ENCODE measurements at places on chromosomes 3 and 15.
A peak's percentile ranks its signal among the peaks of the same experiment; 100 is the strongest.

- DNase-seq, result no peak
Observed at GRCh38 chr3:13846716-13847570, 32.9 kb downstream of the WNT7A start.

DNA sequence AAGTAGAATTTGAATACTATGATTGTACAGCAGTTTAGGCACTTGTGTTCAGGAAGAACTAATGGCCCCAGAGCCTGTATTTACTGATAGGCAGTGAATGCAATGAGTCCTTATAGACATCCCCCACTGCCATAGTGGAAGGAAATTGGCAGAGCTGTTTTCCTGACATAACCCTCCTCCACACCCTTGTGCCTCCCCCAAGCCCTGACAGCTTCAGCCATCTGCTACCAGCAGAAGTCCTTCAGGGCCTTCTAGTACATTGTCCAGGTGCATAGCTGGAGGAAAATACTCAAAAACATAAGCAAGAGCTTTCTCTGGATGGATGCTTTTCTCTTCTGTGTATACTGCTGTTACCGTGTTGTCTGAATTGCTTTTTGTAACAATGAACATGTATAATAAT is 20.6 kb downstream of the ARHGAP31 start:
- no peak for DNase-seq

DNA sequence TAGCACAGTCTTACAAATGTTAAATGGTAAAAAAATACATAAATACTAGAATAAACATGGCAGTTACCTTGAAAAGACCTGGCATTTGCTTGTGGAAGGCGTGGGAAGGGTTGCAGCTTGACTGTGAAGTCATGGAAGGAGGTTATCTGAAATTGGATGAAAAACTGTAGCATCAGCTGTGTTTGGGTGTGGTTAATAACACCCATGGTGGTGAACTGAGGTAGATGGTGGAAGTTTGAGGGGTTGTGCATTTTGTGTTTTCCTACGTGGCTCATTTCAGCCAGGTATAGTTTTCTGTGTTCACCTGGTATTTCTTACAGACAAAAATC is 46.5 kb downstream of the PSMD6 start:
- no peak for DNase-seq

DNA sequence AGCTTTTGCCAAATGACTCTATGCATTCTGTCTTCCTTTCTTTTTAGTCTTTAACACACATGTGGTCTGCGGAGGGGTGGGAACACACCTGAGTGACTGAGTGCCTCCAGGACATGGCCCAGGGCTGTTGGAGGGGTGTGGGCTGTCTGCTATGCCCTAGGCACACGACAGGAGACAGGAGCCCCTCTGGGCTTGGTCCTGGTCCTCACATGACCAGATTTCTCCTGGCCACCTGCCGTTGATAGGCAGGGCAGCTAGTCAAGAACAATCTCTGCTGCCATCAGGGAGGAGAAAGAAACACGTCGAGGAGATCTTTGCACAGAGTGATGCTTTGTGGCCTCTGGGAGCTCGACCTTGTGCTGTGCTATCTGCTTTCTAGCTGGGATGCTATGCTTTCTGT is 176.6 kb downstream of the KLF13 start:
- DNase-seq, result no peak

- no peak for DNase-seq
Observed at GRCh38 chr15:39115379-39116057, 465.4 kb upstream of the THBS1 start.

GRCh38 chr3:103127737-103128136 is 692.9 kb downstream of the ZPLD1 start:
- no peak for DNase-seq

GRCh38 chr3:45995236-45996192 is at the start of gene FYCO1:
Gene FYCO1, minus strand, starts transcription at chr3:45995824. Its CDS starts 10,914 bp downstream, at chr3:45984910.
- peak; percentile 97 for DNase-seq

DNA sequence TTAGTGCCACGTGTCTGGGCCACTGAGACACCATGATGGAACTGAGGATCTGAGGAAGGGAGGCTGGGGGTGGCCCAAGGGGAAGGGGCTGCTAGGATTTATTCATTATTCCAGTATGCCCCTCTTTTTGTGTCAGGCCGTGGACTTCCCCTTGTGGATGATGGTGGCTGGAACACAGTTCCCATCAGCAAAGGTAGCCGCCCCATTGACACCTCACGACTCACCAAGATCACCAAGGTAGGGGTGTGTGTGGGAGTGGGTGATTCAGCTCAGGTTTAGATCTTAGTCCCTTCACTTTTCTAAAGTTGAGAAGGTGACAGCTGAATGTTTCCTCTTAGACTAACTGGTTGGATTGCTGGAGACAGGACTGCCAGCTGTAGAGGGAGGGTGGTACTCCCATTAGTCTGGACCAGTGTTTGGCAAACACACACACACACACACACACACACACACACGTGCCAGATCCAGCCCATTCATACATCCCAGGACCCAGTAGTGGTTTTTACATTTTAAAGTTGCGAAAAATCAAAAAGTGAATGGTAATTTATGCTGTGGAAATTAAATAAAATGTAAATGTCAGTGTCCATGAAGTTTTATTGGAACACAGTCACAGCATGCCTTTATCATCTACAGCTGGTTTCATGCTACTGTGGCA is 11.4 kb downstream of the EIF4G1 start:
- DNase-seq, result no peak

DNA sequence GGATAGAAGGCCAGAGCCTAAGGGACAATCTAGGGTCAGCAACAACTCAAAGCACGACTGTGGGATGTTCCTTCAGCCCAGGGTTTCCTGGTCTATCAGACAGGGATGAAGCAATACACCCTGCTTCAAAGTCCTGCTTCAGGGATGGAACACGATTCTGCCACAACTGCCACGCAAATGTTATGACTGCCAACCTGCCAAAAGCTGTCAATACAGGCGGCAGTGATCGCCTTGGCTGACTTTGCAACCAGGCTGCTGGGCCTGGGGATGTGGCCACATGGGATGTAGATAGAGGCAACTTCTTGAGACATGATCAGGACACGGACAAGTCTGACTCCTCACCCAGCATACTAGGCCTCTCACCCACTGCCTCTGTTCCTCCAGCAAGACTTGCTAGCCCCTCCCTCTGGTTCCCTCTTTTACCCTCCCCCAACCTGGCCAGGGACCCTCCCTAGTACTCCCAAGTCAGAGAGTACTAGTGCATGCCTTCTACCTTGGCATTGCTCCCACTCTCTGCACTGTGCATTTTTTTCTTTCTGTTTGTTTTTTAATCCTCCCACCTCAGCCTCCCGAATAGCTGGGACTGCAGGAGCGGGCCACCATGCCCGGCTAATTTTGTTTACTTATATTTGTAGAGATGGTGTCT is 7.6 kb downstream of the CCDC12 start:
- no peak for DNase-seq

DNA sequence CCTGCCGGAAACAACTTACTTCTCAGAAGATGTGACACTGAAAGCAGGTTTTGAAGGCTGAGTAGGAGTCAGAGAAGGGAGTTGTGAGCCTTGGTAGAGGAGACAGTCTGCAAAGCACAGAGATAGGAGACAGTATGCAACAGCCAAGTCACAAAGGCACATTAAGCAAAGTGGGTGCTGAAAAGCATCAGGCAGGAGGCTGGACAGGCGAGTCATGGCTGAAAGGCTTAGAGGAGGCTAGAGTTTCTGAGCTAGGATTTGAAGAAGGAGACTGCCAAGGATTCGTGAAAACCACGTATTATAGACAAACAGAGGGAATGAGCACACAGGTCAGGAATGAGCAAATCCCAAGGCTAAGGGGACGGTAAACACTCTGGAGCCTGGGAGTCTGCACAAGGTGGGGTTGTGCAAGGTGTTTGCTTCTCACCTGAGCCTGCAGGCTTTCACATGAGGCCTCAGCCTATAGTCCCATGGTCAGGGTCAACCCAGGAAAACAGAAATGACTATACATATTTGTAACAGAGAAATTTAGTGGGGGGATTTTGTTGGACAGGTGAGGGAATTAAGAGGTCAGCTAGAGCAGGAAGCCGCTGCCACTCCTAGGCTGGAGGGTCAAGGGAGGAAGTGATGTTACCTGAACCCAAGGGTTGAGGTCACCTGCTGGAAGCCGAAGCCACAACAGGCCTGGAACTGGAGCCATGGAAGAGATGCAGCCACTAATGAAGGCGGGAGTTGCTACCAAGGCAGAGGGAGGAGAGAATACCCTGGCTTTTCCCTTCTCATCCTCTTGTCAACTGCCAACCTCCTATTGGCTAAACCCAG is 23.1 kb upstream of the TRIM71 start:
- DNase-seq, result no peak

GRCh38 chr3:12188328-12188648 is 29.6 kb upstream of the TIMP4 start:
- no peak for DNase-seq

GRCh38 chr15:34132881-34133280 is 31.0 kb downstream of the PGBD4 start:
- no peak for DNase-seq

DNA sequence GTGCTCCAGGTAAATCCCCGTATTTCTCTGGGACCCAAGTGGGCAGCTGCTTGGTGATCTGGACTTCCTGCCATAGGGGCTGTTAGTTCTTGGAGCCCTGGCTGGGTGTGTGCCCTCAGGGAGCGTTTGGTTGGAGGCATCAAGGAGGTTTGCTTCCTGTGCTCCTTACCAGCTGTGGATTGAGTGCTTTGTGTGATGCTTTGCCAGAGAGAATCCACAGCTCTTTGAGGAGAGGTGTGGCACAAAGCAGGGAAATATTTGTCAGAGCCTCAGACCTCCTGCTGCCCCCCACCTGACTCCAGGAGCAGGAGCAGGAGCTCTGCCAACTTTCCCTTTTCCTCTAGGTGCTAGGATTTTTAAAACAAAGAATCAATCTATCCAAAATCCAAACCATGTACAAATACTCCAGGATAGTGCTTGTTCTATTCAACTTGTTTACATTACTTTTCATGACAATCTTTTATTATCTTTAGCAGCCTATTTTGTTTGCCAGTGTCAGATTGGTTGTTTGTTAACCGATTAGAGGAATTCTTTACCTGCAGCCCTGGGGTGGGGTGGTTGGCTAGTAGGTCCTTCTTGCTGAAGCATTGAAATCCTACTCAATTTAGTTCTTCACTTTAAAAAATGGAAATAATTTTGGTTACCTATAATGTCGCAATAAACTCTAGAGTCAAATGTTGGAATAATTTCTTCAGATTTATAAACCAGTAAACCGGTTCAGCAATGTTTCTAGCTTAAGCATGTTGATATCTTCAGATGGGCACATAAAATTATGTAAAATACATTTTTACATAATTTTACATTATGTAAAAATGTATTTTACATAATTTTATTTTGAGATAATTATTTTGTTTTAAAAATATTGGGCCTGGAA is 2.5 kb downstream of the CTDSPL start:
- DNase-seq, result peak; percentile 35

GRCh38 chr15:45399381-45400212 is 21.3 kb upstream of the GATM start:
- peak; percentile 81 for DNase-seq

DNA sequence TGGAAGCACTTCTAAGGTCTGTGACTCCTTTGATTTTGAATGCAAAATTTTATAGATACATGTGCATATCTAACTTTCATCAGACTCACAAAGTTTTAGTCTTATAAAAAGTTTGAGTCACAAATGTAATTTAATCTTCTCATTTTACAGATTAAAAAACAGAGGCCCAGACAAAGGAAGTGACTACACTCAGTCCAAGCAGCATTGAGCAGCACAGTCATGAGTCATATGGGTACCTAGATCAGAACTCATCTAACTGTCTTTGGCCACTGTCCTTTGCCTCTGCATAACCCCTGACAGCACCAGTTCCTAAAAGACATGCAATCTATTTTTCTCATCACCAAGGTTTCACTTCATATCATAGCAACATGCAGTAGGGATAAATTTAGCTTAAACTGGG is 210.7 kb upstream of the KCNH8 start:
- DNase-seq, result no peak

DNA sequence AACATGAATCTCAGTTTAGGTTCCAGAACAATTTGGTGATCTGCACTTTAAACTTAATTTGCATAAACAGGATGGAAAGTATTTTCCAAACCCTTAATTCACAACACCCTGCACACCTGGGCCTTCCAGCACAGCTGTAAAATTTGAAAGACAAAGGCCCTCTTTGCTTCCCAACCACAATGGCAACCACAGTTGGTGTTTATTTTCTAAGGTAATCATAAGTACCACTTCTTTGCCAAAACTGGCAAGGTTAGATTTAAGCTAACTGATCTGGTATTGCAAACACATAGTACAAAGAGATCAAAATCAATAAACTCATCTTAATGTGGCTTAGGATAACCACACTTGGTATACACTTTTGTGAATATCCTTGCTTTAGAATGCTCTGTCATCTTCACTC is 4.1 kb downstream of the LRIG1 start:
- DNase-seq, result peak; percentile 75

- DNase-seq, result no peak
Observed at GRCh38 chr15:64740311-64741170, 34.8 kb downstream of the RBPMS2 start.

DNA sequence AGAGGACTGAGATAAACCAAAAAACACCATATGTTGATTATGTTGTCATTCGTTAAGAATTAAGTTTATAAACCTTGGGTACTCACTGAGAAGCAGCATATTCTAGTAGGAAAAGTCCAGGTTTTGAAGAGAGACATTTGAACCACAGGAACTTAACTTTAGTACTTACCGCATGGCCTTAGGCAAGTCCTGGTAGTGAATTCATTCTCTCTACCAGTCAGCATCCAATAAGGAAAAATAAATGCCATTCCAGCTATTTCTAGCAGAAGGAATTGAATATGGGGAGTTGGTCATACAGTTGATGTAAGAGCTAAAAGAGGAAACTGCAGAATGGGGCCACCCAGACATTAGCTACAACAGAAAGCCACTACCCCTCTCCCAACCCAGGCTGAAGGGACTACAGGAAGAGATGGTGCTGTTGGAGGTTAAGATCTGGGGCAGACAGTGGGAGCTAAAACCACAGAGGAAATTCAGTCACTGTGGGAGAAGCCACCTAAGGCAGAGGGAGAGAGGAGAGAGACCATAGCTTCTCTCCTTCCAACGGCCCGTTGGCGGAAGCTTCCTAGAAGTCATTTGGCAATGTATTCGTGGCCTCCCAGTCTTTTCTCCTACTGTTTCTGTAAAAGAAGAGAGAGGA is 133.8 kb upstream of the RARB start:
- DNase-seq, result no peak

- no peak for DNase-seq
Observed at GRCh38 chr15:101242160-101242998, 9.5 kb downstream of the CHSY1 start.

DNA sequence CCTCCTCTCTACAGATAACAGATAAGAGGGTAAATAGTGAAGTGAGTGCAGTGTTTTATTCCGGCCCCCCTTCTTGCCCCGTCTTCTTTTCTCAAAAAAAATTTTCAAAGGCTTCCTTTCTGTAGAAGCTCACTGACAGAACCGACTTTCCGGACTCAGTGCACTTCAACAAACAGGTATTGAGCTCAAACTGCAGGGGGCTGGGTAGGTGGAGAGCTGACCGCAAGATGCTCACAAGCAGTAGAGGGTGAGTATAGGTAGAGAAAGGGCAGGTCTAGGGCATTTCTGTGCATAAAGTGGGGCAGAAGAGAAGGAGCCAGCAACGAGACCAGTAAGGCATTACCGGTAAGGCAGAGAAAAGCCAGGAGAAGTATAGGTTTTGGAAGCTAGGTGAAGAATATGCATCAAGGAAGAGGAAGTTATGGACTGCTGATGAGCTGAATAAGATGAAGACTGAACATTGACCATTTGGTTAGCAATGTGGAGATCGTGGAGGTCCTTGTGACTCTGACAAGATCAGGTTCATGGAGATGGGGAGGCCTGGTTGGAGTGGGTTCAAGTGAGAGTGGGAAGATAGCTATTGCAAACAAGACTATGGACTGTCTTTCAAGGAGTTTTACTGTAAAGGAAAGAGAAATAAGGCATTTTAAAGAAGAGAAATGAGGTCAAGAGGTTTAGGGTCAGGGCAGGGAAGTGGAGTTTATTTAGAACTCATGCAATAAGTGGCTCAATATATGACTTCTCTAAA is 97.4 kb downstream of the ST6GAL1 start:
- DNase-seq, result no peak

Data from GM23338 (cell line).